Activated CD4-positive, CD25-positive, alpha-beta regulatory T cell treated with anti-CD3 and anti-CD28 coated beads, Interleukin-2, amount 50 U/mL, for 24 hours (primary cell): ENCODE measurements at places on chromosomes 6 and 20.

- no peak for ATAC-seq
Measured at GRCh38 chr6:6362056-6362840, 41.8 kb upstream of the F13A1 start.

- no peak for ATAC-seq
Measured at GRCh38 chr6:111740506-111740905, 132.7 kb downstream of the FYN start.

DNA sequence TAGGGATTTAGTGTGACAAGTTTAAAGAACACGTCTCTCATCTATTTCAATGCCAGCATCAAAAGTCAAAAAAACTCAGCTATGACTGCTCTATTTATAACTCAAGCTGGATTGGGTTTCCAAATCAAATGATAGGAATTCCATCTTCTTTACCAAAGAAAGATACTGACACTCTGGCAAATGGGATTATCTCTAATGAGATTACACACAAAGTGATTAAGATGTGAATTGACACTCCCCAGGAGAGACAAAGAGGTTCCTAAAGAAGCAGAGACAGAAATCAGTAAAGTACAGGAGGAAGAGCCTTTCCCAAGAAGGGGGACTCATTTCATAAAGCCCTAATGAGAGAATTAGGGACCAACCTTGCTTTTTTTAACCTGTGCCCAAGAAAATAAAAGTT, 92.1 kb downstream of the ID4 start:
- ATAC-seq: no peak

DNA sequence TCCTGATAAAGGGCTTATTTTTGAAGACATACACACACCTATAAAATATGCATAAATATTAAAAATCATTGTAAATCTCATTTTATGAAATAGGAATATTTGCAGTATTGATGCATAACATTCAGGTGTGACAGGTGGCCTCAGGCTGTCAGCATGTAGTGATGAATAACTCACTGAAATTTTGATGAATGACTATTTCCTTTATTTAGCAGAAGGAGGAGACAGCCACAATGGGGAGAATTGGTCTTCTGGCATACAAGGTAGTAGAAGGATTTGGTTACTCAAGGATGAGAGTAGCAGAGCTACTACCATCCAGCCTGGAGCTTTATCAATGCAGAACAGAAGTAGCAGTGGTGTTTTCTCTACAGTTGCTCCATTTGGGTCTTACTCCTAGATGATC, 47.2 kb downstream of the RGS17 start:
- no peak for ATAC-seq

- no peak for ATAC-seq
Measured at GRCh38 chr20:432677-433299, 24.7 kb downstream of the RBCK1 start.

GRCh38 chr6:143701349-143702234, 23.8 kb downstream of the PHACTR2 start:
- ATAC-seq: no peak

GRCh38 chr6:3418496-3419060, 38.3 kb downstream of the SLC22A23 start:
- no peak for ATAC-seq
